ENCODE measurements at places on chromosomes 2 and 18.

DNA sequence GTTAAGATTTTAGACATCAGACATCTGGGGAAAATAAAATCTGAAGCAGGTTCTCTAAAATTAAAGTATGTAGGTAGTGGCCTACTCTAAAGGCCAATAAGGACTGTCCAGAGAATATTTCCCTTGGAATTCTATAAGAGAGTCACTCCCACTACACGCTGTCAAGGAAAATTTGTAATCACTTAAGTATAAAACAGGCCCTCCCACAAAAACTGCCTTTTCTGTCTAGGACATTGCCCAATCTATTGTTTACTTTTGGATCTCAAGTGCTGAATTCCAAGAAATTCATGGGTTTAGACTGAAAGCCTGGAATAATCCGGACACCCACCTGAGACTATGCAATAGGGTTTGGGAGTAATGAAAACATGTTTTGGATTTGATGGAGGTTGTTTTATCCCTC, 1.7 kb upstream of the SRBD1 start:
- no peak for DNase-seq

DNA sequence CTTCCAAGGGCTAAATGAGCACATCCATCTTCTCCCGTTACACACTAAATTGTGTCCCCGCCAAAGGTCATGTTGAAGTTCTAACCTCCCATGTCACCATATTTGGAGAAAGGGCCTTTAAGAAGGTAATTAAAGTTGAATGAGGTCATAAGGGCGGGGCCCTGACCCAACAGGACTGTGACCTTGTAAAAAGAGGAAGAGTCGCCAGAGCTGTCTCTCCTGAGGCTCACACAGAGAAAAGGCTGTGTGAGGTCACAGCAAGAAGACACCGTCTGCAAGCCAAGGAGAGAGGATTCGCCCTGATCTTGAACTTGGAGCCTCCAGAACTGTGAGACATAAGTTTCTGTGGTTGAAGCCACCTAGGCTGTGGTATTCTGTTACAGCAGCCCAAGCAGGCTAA, 24.1 kb downstream of the TRABD2A start:
- no peak for DNase-seq

DNA sequence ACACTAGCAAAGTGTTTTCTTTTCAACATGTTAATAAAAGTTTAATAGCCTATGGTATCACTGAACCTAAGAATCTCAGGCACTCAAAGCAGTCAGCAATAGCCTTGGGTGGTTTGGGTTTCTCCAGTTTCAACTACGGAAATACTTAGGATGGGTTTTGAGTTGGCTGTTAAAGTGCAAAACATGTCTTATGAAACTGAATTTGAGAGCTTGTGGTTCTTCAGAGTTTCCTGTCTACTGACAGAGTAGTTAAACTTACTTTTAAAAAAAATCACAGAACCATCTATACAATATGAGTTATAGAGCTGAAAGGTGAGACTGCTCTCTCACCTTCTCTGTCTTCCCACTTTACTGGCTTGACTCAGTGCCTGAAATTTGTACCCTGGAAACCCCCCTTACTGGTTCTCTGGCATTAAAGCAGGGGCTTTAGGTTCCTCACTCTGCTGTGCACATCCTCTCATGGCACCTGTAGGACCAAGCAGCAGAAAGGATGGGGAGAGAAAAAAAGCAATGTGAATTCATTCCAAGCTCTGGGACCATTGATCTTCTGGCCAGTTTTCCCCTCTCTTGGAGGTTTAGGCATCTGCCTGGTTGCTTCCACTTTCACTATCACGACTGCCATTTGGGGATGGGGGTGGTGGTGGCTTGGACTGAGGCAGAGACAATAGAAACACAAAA, 18.1 kb downstream of the CCDC141 start:
- DNase-seq, result peak; percentile 28

DNA sequence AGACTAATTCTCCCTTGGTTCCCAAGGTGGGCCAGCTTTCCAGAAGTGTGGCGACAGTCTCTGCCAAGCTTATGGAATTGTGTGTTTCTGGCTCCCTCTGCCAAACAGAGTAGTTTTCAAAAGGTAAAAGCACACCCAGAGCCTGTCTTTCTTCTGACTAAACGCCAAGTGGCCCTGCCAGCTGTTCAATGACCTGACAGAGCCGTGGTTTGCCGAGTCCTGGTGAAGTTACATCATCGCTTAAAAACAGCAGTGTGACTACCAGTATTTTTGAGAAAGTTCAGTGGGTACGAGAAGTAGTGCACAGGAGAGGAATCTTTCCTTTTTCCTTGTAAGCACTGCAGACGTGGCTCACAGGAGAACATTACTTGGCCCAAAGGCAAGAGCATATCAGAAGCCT, 1.9 kb downstream of the PER2 start:
- DNase-seq, result no peak

GRCh38 chr2:53827398-53828175, 32.2 kb downstream of the GPR75 start:
- no peak for DNase-seq

GRCh38 chr2:174327021-174327840, 7.5 kb upstream of the SP9 start:
- no peak for DNase-seq

DNA sequence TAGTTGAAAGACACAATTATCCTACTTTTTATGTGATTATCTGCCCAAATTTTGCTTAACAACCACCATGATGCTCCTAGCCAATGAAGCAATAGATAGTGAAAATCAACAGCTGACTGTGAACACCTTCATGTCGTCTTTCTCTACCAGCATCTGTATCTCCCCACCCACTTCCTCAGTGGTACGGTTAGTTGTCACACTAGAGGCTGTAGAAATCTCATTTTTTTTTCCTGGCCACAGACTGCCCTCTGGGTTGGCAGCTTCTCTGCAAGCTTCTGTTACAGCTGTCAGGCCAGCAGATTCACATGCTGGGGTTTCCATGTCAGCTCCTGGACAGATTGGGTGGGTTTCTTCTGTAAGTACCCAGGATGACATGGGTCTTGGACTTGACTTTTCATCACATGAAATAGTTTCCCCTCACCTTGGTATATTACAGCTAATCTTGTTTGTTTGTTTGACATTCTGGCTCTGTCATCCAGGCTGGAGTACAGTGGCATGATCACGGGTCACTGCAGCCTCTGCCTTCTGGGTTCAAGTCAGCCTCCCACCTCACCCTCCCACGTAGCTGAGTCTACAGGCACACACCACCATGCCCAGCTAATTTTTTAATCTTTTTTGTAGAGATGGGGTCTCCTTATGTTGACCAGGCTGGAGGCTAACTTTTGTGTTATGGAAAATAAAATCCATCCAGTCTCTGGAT, 24.3 kb downstream of the STAT4 start:
- DNase-seq, result no peak

DNA sequence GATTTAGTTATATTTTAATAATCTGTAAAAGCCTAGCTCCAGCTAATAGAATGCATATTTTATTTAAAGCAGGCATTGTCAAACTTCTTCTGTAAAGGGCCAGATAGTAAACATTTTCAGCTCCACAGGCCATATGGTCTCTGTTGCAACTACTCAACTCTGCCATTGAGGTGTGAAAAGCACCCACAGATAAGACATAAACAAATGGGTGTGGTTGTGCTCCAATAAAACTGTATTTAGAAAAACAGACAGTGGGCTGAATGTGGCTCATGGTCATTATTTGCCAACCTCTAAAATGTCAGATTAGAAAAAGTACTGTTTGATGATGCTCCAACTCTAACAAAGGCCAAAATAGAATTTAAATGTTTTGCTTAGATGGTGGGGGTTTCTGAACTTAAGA, 519.9 kb downstream of the RNF144A start:
- no peak for DNase-seq

GRCh38 chr18:22975508-22975907, 42.4 kb downstream of the RBBP8 start:
- DNase-seq, result no peak

DNA sequence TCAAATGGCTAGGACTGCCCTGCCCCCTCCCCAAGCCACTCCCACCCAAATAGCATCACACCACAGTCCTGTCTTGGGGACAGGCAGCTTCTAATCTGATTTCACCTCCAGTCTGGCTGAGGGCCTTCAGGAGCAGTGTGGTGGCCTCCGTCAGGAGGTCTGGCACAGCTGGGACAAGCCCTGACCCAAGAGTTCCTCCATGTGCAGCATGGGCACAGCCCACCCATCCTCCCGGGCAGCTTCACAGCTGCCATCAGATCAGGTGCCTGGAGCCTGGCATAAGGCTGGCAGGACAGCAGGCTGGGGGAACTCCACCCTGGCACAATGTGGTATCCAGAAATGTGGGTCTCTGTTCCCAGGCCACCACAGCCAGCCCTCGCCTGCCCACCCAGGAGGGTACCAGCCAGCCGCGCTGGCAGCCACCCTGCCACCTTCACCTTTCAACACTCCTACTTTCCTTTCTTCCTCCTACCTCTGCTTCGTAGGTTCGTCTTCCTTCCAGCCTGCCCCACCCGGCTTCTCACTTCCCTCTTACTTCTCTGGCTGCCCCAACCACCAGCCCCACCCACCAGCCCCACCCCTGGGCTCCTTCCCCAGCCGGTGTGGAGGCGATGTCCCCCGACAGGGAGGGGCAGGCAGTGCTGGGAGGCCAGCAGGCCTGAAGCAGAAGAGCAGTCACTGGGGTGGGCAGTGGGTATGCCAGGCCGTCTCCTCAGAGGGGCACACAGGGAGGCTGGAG, at the start of gene CAPG:
CAPG (minus strand) TSS at position 522 of the 739 bp plus-strand sequence. CDS start 8,221 bp downstream, outside the sequence.
- no peak for DNase-seq

GRCh38 chr2:121897335-121897970, 142.0 kb downstream of the TSN start:
- DNase-seq, result peak; percentile 40

- no peak for DNase-seq
These were observed 520.1 kb downstream of the BCL11A start for GRCh38 chr2:60033325-60033724.
